ENCODE measurements at places on chromosomes 4 and X.

DNA sequence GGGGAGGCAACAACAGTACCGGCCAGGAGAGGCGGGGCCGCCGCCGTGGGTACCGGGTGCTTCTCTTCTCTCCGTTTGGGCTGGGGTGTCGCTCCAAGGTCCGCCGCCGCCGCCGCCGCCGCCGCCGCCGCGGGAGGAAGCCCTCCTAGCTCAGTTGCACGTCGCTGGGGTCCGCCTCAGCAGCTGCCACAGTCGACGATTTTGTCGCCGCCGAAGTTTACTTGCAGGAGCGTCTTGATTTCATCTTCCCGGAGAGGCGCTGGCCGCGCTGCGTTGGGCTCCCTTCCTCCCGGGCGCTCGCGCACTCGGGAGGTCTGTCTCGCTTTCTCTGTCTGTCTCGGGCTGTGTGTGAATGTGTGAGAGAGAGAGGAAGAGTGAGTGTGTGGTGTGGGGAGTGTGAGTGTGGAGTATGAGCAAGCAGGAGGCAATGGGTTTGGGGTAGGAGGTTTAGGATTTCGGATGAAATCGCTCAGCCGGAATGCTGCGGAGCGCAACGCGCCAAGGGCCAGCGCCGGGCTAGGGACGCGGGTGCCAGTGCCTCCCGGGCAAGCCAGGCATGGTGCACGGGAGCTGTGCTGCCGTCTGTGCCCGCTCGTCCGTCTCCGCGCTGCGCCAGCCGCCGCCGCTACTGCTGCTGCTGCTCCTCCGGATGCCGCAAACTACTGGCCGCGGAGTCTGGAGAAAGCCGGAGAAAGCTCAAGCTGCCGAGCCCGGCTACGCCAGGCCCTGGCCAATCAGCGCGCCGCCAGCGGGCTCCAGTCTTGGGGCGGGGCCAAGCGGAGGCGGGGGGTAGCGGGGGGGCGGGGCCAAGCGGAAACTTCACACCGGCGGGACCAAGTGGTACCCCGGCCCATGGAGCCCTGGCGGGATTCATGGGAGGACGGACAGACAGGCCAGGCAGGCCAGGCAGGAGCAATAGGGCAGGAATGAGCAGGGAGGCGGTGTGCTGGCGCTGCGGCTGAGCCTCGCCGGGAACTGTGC, at the start of gene PCDH19:
TSS of gene PCDH19 (minus strand) at position 664 of the 981 bp plus-strand sequence. CDS start 1,676 bp downstream, outside the sequence.
- peak; percentile 88 for DNase-seq

DNA sequence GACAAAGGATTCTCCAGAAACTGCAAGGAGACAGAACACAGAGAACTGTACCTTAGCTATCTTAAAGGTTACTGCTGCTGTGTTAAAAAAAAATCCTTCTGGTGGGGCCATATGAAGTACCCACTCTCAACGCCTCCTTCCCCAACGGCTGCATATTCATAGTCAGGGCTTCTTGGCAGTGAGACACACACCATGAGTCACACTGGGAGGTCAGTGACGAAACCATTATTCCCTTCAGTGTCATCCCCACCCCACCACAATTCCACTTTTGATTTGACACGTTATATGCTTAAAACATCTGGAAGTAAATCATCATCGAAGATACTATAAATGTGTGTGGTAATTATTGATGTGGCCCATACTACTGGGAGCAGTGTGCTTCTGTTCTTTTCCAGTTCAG, 271.5 kb downstream of the LDB2 start:
- no peak for DNase-seq

DNA sequence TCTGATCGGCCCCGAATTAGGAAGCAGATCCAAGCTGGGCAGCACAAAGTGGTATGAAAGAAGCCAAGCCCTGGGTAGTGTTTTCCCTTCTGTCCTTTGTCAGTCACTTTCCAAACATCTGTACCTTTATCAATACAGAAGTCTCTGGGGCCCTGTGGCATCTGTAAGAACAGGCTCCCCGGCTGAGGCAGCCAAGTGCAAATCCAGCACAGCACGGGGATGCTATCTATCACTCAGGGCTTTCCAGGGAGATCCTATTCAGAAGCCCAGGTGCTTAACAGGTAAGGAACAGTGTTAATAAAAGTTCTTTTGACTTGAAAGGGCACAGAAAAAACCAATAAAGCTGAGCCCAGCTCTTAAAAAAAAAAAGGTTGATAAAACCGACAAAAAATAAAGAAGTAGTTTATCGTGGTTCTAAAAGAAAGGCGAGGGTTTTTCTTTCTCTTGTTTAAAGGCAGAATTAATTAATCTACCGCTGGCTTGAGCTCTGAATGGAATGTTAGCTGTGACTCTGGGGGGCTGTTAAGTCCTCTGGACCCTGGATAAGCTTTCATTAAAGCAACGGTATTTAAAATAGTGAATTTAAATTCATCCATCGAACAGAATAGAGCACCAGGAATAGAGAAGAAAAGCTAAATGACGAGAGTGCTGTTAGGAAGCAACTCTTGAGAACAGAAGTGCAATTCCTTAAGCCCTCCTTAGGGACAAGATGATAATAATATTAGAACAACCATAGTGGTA, 119.1 kb upstream of the GATB start:
- DNase-seq, result no peak

DNA sequence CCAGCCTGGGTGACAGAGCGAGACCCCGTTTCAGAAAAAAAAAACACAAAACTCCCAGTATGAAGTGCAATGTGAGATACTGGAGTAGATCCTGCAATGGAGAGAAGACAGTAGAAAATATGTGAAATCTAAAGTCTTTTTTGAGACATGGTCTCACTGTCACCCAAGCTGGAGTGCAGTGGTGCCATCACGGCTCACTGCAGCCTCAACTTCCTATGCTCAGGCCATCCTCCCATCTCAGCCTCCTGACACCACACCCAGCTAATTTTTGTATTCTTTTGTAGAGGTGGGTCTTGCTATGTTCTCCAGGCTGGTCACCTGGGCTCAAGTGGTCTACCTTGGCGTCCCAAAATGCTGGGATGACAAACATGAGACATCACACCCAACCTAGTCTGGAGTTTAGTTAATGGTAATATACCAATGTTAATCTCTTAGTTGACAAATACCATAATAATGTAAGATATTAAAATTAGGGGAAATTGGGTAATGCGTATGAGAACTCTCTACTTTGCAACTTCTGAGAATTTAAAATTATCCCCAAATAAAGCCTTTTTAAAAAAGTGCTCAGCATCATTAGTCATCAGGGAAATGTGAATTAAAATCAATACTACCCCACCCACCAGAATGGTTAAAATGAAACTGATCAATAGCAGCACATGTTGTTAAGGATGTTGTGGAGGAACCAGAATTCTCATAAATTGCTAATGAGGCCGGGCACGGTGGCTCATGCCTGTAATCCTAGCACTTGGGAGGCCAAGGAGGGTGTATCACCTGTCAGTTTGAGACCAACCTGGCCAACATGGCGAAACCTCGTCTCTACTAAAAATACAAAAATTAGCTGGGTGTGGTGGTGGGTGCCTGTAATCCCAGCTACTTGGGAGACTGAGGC, 15.0 kb downstream of the RBMX start:
- DNase-seq, result no peak

GRCh38 chr4:23423540-23423939, 466.3 kb downstream of the PPARGC1A start:
- no peak for DNase-seq

- no peak for DNase-seq
Observed at GRCh38 chr4:92483341-92483740, 179.6 kb downstream of the GRID2 start.

DNA sequence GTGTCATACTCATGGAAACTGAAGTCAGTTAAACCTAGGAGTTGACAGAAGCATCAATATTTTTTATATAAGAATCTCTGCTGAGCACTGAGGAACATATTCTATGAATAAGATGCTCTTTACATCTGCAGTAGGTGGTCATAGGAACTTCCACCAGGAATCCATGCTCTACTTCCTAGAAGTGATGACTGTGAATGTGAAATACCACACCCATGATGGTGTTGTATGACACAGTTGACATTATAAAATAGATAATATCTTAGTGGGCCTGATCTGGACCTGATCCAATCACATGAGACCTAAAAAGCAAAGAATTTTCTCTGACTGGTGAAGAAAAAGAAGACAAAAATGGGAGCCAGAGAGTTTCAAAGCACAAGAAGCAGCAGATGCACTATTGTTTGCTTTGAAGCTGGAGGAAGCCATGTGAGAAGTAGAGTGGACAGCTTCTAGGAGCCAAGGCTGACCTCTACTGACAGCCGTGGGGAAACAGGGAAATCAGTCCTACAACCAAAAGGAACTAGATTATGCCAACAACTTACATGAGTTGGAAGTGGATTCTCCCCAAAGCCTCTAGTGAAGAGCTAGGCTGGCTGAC, 68.6 kb upstream of the HS3ST1 start:
- no peak for DNase-seq

DNA sequence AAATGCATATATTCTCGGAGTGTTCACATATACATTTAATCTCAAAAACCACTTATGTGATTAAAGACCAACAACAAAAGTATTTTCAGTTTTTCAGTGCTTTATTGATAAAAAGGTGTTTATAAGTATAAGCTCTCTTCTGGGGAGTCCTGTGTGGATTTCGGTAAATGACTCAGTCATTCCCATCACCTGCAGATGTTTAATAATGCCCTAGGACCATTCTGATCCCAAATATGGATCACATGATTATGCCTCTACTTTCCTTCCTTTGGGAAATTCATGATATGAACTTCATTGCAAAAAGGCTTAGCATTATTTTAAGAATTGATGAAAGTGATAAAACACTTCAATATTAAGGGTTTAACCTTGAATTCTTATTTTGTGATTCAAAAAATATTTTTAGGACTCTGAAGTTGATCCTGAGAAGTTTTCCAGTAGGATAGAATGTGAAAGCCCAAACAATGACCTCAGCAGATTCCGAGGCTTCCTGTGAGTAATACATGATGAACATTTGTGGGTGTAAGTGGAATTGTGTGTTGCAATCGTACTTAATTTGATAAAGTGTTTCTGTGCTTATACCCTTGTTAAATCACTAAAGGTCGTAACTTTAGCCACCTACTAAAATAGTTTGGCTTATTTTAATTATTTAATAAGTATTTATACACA, 40.2 kb downstream of the ATP10D start:
- no peak for DNase-seq

GRCh38 chr4:5566526-5566925, 141.8 kb downstream of the EVC2 start:
- DNase-seq, result no peak

GRCh38 chrX:13001961-13002671, 27.2 kb downstream of the TMSB4X start:
- DNase-seq, result no peak

DNA sequence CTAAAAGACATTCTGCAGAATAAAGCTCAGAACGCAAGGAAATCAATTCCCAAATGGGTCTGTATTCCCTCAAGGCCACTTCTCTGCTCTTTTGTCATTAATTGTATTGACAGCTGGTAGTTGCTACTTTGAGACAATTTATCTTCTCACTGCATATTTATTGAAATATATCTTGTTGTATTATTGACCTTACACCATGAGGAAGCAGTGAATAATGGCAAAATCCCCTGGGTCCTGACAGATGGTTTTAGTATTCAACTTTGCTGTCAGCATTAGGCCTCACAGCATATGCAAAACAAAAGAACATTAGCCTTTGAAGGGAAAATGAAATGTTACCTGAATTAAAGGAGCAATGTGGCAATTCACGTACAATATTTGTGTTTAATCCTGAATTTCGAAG, 406.1 kb upstream of the TRAM1L1 start:
- peak; percentile 21 for DNase-seq

DNA sequence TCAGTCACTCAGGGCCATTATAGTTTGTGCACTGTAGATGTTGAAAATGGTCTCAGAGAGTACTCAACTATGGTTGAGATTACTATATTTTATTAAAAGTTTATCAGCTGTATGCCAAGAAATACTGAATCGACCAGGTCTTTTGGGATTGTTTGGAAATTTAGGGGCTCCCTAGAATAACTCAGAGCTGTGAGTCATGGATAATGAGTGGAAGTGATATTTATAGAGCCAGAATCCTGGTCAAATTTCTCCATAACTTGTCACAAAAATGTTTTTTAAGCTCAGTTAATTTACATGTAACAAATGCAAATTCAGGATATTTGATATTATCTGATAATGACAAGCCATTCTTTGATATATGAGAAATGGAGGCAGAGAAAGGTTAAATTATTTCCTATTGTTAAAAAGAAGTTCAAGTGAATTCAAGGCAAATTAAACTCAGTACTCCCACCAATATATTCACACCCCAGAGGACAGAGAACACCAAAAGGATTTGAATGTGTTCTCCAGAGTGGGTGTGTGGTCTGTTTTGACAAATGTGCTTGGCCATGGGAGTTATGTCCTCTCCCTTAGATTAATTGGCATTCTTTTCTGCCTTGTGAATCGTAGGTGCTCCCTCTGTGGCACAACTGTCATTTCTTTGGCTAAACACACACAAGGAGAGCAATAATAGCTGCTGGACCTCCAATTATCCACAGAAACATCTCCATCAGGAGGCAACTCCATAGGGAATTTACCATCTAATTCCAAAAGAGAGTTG, 37.7 kb downstream of the ARHGAP24 start:
- DNase-seq, result no peak

DNA sequence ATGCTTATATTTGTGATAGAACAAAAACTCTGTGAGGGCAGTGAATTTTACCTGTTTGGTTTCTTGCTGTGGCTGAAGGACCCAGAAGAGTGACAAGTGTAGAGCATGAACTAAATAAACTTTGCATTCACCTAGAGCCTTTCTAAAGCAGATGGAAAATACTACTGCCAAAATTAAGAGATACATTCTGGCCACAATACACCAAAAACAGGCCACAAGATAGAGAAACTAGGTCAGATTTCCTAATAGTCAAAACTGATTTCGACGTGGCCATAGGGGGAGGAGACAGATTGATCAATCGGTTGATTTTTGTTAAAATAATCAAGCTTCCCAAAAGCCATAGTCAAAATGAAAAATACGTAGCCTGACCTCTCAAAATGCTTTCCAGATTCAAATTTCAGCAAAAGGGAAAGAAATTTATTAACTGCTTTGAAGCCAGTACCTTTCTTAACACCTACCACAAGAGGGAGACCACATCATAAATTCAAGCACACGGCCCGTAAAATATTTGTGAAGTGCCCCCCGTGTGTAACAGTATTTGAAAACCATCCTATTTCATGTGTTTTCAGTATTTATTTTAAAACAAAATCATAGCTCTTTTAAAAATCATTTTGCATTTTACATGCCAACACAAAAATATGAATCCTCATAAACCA, 132.4 kb downstream of the CORIN start:
- peak; percentile 34 for DNase-seq

- DNase-seq, result no peak
Observed at GRCh38 chr4:41133454-41134018, 80.8 kb downstream of the APBB2 start.

DNA sequence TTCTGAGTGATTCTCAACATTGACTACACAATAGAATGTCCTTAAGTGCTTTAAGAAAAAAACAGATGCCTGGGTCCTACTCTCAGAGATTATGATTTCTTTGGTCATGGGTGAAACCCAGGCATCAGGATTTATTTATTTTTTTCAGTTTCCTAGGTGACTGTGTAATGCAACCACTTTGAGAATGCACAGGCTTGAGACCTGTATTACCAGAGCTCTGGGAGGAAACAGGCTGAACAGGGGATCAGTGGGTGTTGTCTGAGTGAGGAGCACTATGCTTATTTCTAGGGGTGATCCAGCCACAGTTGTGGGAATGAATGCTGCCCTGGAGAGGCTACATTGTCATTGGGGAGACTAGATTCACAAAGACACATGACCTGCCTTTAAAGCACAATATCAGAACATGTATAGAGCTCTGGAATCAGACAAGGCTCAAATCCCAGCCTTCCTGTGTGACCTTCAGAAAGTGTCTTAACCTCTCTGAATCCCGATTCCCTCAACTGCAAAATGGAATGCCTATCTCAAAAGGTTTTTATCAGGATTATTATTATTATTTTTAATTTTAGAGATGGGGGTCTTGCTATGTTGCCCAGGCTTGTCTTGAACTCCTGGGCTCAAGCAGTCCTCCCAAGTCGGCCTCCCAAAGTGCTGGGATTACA, 61.6 kb upstream of the PRPS1 start:
- DNase-seq, result no peak
